ENCODE measurements at places on chromosomes 2 and 18. TPM values are rescaled to one million over a fixed set of nuclear protein-coding genes. Genes with fewer than 3 reads are reported as not detected.

GRCh38 chr2:14928056-14928455 lies 295.5 kb downstream of the LRATD1 start:
- H3K27me3 ChIP-seq, result no peaks in the 10 kb centered on the region
- no peaks in the 10 kb centered on the region for H3K4me1 ChIP-seq
- H3K36me3 ChIP-seq, result no peaks in the 10 kb centered on the region
- H3K27ac ChIP-seq, result no peak overlapping the region
- no peak overlapping the region for H3K4me3 ChIP-seq
- DNase-seq, result no peak

The GALNT14 gene
- 1.9 TPM for polyA plus RNA-seq

DNA sequence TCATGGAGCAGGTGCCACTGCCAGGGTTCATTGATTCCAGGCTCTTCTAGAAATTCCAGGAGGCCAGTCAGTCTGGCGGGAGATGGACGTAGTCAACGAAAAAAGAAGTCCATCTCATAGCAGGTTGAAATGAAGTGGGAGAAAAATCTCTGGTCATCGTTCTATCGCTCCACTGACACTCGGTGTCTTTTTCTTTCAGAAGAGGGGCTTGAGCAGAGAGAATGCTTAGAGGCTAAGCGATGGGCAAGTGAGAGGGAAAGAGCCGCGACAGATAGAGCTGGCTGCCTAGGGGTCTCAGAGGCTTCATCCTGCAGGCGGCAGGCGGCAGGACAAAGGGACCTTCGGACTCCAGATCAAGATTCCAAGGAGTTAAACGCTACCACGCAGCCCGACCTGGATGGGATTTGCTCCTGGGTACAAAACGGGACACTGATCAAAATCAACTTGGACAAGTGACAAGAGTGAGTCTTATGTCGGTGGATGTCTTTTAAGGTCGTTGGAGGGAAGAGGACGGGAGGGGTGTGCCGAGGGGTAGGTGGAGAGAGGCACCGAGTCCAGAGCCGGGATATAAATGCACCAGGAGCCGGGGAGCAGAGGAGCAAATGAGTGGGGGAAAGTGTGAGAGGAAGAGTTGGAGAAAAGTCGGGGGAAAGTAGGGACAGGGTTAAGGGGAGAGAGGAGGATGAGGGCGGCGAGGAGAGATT lies 677 bp upstream of the TMEM178A start:
- no peak overlapping the region for H3K4me3 ChIP-seq
- no peaks in the 10 kb centered on the region for H3K27me3 ChIP-seq
- DNase-seq, result no peak
- peaks cover 13% of the 10 kb centered on the region for H3K4me1 ChIP-seq
- no peaks in the 10 kb centered on the region for H3K36me3 ChIP-seq

The EHD3 gene
- polyA plus RNA-seq, result 7.4 TPM

- H3K4me1 ChIP-seq, result peaks cover 4% of the 10 kb centered on the region
- no peaks in the 10 kb centered on the region for H3K36me3 ChIP-seq
- DNase-seq, result peak; percentile 44
- H3K4me3 ChIP-seq, result peak overlapping the region; percentile 45
- no peaks in the 10 kb centered on the region for H3K27me3 ChIP-seq
Observed at GRCh38 chr2:233938676-233939370, 21.6 kb downstream of the TRPM8 start.

DNA sequence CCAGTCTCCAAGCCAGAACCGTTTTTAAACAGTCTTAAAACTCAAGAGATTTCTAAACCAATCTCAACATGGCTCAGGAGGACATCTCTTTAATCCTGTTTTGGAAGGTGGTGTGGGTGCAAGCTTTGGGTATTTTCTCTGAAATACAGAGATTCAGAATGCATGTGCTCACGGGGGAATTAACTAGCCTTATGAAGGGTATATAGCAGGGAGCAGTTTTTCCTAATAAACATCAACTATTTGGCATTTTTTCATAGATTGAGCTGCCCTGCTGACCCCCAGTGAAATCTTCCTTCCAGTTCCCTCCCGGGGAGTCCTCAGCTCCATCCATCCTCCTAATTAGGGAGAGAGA lies 122.6 kb downstream of the SMAD7 start:
- H3K27ac ChIP-seq, result peak overlapping the region; percentile 61
- H3K4me3 ChIP-seq, result no peak overlapping the region
- H3K4me1 ChIP-seq, result peaks cover 2% of the 10 kb centered on the region
- no peaks in the 10 kb centered on the region for H3K36me3 ChIP-seq

GRCh38 chr2:28327956-28328922 lies 64.4 kb upstream of the FOSL2 start:
- DNase-seq, result no peak
- no peaks in the 10 kb centered on the region for H3K27me3 ChIP-seq
- no peaks in the 10 kb centered on the region for H3K36me3 ChIP-seq
- peaks cover 5% of the 10 kb centered on the region for H3K4me1 ChIP-seq

DNA sequence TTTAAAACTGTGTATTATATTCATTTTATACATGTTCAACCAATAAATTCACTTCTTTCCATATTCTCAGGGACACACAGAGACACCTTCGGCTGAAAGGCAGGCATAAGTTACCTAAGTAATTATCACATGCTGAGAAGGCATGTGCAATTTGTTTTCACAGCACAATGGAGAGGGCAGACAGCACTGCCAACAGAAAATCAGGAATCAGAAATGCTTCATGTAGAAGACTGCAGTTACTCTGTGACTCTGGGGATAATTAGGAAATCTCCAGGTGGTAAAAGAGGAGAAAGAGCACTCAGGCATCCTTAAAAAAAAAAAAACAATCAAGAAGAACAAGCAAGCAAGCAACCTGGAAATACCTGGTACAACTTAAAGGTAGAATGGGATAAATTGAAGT lies 49.3 kb downstream of the DSEL start:
- no peak overlapping the region for H3K4me3 ChIP-seq
- DNase-seq, result no peak

DNA sequence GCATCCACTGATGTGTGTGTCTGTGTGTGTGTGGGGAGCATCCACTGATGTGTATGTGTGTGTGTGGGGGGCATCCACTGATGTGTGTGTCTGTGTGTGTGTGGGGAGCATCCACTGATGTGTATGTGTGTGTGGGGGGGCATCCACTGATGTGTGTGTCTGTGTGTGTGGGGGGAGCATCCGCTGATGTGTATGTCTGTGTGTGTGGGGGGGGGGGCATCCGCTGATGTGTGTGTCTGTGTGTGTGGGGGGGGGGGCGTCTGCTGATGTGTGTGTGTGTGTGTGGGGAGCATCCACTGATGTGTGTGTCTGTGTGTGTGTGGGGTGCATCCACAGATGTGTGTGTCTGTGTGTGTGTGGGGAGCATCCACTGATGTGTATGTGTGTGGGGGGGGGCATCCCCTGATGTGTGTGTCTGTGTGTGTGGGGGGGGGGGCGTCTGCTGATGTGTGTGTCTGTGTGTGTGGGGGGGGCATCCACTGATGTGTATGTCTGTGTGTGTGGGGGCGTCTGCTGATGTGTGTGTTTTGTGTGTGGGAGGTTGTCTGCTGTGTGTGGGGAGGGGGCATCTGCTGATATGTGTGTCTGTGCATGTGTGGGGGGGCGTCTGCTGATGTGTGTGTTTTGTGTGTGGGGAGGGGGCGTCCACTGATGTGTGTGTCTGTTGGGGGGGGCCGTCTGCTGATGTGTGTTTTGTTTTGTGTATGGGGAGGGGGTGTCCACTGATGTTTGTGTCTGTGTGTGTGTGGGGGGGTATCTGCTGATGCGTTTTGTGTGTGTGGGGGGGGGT lies 125.9 kb downstream of the NFATC1 start:
- no peaks in the 10 kb centered on the region for H3K27me3 ChIP-seq
- H3K36me3 ChIP-seq, result no peaks in the 10 kb centered on the region
- no peak for DNase-seq
- H3K4me3 ChIP-seq, result no peak overlapping the region

GRCh38 chr18:51522338-51522737 lies 324.9 kb upstream of the MEX3C start:
- H3K36me3 ChIP-seq, result no peaks in the 10 kb centered on the region
- no peaks in the 10 kb centered on the region for H3K4me1 ChIP-seq
- no peak overlapping the region for H3K4me3 ChIP-seq
- DNase-seq, result no peak
- H3K27me3 ChIP-seq, result no peaks in the 10 kb centered on the region

DNA sequence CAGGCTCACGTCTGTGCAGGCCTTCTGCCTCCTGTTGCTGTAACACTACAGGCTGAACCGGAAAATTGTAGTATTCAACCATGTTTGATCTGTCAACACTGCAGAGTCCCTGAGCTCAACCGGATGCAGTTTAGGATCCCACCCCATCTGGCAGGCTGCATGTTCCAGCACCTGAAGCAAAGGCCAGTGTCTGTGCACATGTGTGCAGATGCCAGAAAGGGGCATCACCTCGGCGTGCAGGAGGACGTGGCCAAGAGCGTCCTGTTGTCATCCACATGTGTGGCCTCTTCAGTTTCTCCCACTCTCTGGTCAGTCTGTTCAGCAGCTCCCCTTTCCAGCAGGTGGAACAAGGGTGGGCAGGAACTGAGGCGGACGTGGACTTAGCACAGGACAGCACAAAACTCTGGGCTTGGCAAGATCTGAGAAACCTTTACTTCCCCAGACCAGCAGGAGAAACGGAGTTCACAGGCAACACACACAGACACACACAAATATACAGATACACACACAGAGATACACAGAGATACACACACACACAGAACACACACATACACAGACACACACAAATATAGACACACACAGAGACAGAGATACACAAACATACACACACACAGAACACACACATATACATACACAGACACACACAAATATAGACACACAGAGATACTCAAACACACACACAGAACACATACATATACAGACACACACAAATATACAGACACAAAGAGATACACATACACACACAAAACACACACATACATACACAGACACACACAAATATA lies 111.3 kb downstream of the NDUFA10 start:
- no peak overlapping the region for H3K4me3 ChIP-seq
- no peak overlapping the region for H3K27ac ChIP-seq
- H3K4me1 ChIP-seq, result no peaks in the 10 kb centered on the region
- no peaks in the 10 kb centered on the region for H3K36me3 ChIP-seq
- DNase-seq, result no peak

The CYP27A1 gene
- 311 TPM for polyA plus RNA-seq

The ZAP70 gene
- polyA plus RNA-seq, result 1.3 TPM

- no peak overlapping the region for H3K27ac ChIP-seq
- DNase-seq, result no peak
- H3K4me1 ChIP-seq, result no peaks in the 10 kb centered on the region
- no peaks in the 10 kb centered on the region for H3K36me3 ChIP-seq
- H3K4me3 ChIP-seq, result no peak overlapping the region
Observed at GRCh38 chr2:76478266-76479035, 767.7 kb upstream of the GCFC2 start.

The ZNF804A gene
- polyA plus RNA-seq, result 0.07 TPM

- H3K4me1 ChIP-seq, result no peaks in the 10 kb centered on the region
- no peak overlapping the region for H3K4me3 ChIP-seq
- no peaks in the 10 kb centered on the region for H3K36me3 ChIP-seq
- no peak overlapping the region for H3K27ac ChIP-seq
- no peaks in the 10 kb centered on the region for H3K27me3 ChIP-seq
- no peak for DNase-seq
Observed at GRCh38 chr2:162890690-162891311, 52.2 kb upstream of the KCNH7 start.

The HOXD9 gene
- not detected for polyA plus RNA-seq

DNA sequence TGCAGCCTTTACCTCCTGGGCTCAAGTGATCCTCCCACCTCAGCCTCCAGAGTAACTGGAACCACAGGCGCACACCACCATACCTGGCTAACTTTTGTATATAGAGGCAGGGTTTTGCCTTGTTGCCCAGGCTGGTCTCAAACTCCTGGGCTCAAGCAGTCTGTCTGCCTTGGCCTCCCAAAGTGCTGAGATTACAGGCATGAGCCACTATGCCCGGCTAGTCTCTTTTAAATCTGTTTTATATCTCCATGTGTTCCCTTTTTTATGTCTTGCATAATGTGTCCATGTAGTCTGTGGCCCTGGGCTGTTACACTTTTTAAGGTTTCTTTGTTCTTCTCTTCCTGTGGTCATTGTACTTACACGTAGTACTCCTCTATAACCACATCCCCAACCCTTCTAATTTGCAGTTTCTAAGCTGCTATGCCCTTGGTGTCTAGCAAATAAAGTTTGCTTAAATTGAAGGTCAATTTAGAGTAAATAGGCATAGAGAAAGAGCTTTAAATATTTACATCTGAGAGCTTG lies 168.2 kb downstream of the MCFD2 start:
- peaks cover 11% of the 10 kb centered on the region for H3K4me1 ChIP-seq
- H3K4me3 ChIP-seq, result no peak overlapping the region
- DNase-seq, result no peak
- H3K36me3 ChIP-seq, result no peaks in the 10 kb centered on the region
- H3K27ac ChIP-seq, result no peak overlapping the region

The GPR148 gene
- polyA plus RNA-seq, result not detected

Data from liver (tissue), 10 donors.